LHCN-M2 (cell line): ENCODE measurements at places on chromosomes 4 and X. TPM values are rescaled to one million over a fixed set of nuclear protein-coding genes. Genes with fewer than 3 reads are reported as not detected.

DNA sequence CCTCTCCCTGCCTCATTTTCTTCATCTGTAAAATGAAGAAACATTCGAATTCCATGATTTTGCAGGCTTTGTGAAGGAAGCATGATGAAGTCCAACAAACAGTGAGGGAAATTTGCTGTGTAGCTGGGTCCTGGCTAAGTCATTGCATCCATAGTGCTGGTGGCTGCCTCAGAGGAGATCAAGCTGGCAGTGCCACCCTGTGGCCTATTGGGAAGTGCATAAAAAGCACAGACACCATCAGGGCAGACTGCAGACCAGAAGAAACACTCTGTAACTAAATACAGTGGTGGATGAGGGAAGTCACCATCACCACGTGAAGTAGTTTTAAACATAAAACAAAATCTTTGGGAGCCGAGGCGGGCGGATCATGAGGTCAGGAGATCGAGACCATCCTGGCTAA, 40.7 kb upstream of the DDX3X start:
- no peak for DNase-seq

DNA sequence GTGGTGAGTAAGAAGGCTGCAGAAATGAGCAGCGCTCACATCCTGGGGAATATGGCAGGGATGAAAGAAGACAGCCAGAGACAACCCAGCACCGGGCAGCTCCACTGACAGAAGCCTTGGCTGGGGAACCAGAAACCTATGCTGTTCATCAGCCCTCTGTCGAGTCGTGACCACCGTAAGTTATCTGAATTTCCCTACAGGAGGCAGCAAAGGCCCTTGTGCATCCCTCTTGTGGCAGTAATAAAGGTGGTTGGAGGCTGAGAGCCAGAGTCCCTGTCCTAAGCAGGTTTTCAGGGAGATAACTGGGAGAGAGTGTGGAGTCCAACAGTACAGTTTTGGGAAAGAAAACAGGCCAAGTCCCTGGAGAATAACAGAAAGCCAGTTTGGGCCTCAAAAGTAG, 194.0 kb upstream of the BOD1L1 start:
- no peak for DNase-seq

- DNase-seq: peak; percentile 51
These were observed 24.0 kb downstream of the GALNT7 start for GRCh38 chr4:173192375-173193162.

The GUCY1B1 gene
- total RNA-seq: 2.3 and 3.4 TPM in 2 replicates

The BMX gene
- total RNA-seq: not detected in 2 replicates

The FAM9B gene
- total RNA-seq: 0.06 and 0.17 TPM in 2 replicates

- no peak for DNase-seq
These were observed 31.1 kb downstream of the GRID2 start for GRCh38 chr4:92334716-92335350.

GRCh38 chr4:67712650-67713528, 11.9 kb upstream of the UBA6 start:
- DNase-seq: no peak

DNA sequence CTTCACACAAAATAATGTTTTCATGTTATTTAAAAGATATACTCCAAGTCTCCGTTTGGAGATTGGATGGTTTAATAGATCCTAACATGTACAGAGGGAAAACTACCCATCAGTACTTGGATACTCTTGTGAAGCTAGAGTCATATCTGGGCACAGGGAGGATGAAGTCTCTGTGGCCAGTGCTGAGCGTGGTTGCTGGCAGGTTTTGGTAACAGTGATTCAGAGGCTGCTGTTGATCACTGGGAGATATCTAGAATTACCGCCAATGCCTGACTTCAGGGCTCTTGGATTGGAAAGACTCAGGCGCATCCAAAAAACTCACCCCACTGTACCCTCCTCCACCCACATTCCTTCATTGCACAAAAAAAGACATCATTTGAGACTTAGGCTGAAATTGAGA, 107.2 kb upstream of the PGRMC2 start:
- peak; percentile 51 for DNase-seq

The DTHD1 gene
- total RNA-seq: not detected in 2 replicates

DNA sequence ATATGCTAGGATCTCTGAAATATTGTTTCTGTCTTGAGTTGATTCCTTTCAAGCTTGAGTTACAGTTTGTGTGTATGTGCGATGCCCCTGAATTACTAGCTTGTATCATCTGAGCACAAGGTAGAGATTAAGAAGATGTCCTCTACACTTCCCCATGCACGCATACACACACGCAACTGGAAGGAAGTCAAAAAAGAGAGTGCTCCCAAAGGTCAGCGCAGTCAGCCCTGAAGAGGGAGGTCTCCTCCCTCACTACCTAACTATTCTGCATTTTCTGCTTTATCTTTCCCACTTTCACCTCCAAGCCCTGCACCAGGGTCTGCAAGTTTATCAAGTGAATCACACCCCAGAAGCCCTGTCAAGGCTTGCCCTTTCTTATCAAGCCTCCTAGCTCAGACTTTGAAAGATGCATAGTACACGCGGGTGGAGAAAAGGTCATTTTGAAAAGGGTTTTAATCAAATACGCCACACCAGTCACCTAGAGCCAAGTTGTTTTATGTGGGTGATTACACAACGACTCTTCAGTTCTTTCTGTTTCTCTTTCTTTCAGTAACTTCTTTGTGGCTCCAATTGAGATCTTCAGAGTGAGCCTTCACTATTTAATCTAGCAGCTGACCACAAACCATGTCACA, 127.7 kb downstream of the ASB9 start:
- no peak for DNase-seq
